ENCODE measurements at places on chromosomes 12 and 14. TPM values are rescaled to one million over a fixed set of nuclear protein-coding genes. Genes with fewer than 3 reads are reported as not detected.

PLXNC1 gene
- polyA plus RNA-seq = 8.3 TPM

MOK gene
- polyA plus RNA-seq = not detected

SVOP gene
- polyA plus RNA-seq = not detected

KRT80 gene
- not detected for polyA plus RNA-seq

ART4 gene
- not detected for polyA plus RNA-seq

DNA sequence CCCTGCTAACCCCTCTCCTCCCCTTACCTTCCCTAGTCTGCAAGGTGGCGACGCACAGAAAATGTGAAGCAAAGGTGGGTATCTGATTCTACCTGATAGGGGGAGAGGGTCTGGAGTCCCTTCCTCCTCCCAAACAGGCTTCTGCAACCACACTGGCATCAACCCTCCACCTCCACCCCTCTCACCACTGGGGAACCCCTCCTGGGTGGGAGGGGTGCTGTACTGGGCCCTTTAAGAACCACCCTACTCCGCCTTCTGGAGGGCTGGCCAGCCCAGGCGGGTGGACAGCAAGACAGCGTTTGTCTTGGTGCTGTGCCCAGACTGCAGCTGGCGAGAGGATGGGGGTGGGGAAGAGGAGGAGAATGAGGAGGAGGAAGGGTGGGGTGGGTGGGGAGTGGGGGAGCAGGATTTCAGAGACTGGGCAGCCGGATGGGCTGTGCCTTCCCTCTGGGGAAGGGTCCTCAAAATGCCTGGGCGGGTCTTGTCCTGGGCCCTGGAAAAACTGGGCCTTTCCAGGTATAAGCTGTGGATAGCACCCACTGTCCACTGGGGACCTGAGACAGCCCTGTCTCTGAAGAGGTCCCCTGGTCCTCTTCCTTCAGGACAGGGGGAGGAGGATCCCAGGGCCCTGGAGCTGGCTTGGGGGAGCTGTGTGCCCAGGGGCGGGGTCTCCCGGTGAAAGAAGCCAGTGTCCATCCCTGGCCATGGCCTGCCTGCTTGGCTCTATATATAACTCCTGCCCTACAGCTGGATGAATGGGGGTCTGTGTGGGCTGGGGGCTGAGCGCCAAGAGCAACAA is 2.8 kb downstream of the TNS2 start:
- peaks cover 12% of the 10 kb centered on the region for H3K4me1 ChIP-seq
- no peaks in the 10 kb centered on the region for H3K27me3 ChIP-seq
- H3K36me3 ChIP-seq = no peaks in the 10 kb centered on the region
- peak; percentile 21 for DNase-seq
- H3K4me3 ChIP-seq = no peak overlapping the region
- no peak overlapping the region for H3K27ac ChIP-seq

DNA sequence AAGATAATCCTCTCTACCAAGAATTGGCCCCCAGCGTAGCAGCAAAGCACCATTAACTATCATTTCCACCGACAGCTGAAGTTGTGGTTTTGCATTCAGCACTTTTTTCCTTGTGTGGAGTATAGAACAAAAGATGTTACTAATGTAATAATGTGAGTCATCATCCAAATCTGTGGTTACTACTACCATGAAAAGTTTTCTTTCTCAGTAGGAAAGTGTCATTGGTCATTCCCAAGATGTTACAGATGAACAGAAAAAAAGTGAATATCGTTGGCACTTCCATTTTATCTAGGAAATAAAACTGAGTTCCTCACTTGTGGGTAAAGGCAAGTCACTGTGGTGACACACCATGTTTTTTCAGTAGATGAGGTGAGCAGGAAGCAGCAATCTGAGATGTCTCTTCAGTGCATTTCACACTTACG is 30.3 kb upstream of the IFNG start:
- H3K4me3 ChIP-seq = no peak overlapping the region
- no peaks in the 10 kb centered on the region for H3K36me3 ChIP-seq
- peak; percentile 70 for DNase-seq
- no peaks in the 10 kb centered on the region for H3K27me3 ChIP-seq

- H3K27me3 ChIP-seq = no peaks in the 10 kb centered on the region
- H3K36me3 ChIP-seq = no peaks in the 10 kb centered on the region
- no peak for DNase-seq
- no peak overlapping the region for H3K4me3 ChIP-seq
Measured at GRCh38 chr14:74324931-74325361, 22.2 kb upstream of the ABCD4 start.

- H3K27me3 ChIP-seq = no peaks in the 10 kb centered on the region
- no peak overlapping the region for H3K27ac ChIP-seq
- no peak overlapping the region for H3K4me3 ChIP-seq
- no peaks in the 10 kb centered on the region for H3K36me3 ChIP-seq
Measured at GRCh38 chr12:32120419-32120818, 13.8 kb downstream of the BICD1 start.

- no peaks in the 10 kb centered on the region for H3K4me1 ChIP-seq
- H3K36me3 ChIP-seq = no peaks in the 10 kb centered on the region
- no peak overlapping the region for H3K27ac ChIP-seq
Measured at GRCh38 chr12:130198026-130198662, 35.9 kb downstream of the FZD10 start.

GRCh38 chr12:131513606-131514005 is 197.3 kb upstream of the SFSWAP start:
- H3K4me3 ChIP-seq = no peak overlapping the region
- no peaks in the 10 kb centered on the region for H3K27me3 ChIP-seq
- DNase-seq = no peak
- peaks cover 17% of the 10 kb centered on the region for H3K4me1 ChIP-seq
- H3K36me3 ChIP-seq = no peaks in the 10 kb centered on the region

DNA sequence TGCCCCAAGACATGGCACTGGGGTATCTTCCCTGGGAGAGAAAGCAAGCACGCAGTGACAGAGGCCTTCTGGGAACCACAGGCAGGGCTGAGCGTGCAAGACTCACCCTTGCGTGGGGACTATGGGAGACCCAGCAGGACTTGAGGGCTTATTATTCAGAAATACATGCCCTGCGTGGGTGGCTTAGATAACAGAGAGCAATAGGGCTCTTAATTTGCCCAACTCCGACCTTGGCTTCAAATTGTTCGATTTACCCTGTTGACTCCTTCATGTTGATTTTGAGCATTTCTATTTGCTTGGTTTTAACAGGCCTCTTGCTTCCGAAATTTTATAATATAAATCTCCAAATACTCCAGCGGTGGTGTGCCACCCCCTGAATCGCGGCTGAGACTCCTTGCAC is 5.1 kb upstream of the SERPINA1 start:
- no peak overlapping the region for H3K27ac ChIP-seq
- H3K36me3 ChIP-seq = no peaks in the 10 kb centered on the region
- H3K27me3 ChIP-seq = no peaks in the 10 kb centered on the region
- no peak overlapping the region for H3K4me3 ChIP-seq

- H3K27me3 ChIP-seq = no peaks in the 10 kb centered on the region
- peaks cover 39% of the 10 kb centered on the region for H3K36me3 ChIP-seq
- DNase-seq = no peak
- peak overlapping the region; percentile 77 for H3K4me3 ChIP-seq
Measured at GRCh38 chr14:39175445-39176262, 600 bp downstream of the PNN start.

GRCh38 chr12:87801860-87802720 is 227.1 kb downstream of the C12orf50 start:
- H3K27me3 ChIP-seq = no peaks in the 10 kb centered on the region
- no peak overlapping the region for H3K4me3 ChIP-seq
- H3K36me3 ChIP-seq = no peaks in the 10 kb centered on the region
- no peak for DNase-seq

GRCh38 chr12:219891-220352 is 6.0 kb upstream of the SLC6A12 start:
- H3K27ac ChIP-seq = no peak overlapping the region
- H3K4me1 ChIP-seq = no peaks in the 10 kb centered on the region

DNA sequence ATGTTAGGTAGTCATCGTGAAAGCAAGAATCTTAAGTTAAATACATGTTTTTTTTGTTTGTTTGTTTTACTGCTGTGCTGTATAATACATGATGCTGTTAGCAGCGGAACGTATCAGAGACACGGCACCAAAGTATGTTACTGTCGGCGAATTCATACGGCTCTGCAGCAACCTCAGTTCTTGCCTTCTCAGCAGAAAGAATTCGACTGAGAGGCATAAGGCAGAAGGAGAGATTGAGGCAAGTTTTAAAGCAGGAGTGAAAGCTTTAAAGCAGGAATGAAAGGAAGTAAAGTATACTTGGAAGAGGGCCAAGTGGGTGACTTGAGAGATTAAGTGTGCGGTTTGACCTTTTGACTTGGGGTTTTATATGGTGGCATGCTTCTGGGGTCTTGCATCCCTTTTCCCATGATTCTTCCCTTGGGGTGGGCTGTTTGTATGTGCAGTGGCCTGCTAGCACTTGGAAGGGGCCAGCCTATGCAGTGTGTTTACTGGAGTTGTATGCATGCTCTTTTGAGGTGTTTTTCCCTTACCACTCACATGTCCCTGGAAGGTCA is 23.7 kb downstream of the LEMD3 start:
- H3K27me3 ChIP-seq = no peaks in the 10 kb centered on the region
- no peak for DNase-seq
- H3K4me3 ChIP-seq = no peak overlapping the region
- H3K4me1 ChIP-seq = peaks cover 40% of the 10 kb centered on the region
- no peaks in the 10 kb centered on the region for H3K36me3 ChIP-seq
- no peak overlapping the region for H3K27ac ChIP-seq

DNA sequence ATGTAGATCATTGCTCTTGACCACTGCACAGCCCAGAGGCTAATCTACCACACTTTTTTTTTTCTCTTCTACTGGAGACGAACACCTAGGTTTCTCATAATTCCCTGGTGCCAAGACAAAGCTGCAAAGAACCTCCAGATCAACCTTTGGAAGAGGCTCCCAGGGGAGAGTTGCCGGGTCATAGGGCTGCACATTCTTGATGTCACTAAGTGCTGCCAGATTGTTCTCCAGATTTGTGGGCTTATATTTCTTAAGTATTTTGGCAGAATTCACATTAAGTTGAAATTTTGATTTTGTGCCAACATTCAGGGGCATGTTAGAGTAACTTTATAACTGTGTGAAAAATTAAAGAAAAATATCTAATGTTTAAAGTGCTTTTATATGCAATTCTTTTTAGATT is 13.5 kb upstream of the PDZRN4 start:
- no peak overlapping the region for H3K4me3 ChIP-seq
- no peaks in the 10 kb centered on the region for H3K4me1 ChIP-seq
- no peak overlapping the region for H3K27ac ChIP-seq

GRCh38 chr14:24828486-24828885 is 194.5 kb upstream of the GZMB start:
- no peak overlapping the region for H3K27ac ChIP-seq
- H3K4me1 ChIP-seq = no peaks in the 10 kb centered on the region
- no peaks in the 10 kb centered on the region for H3K27me3 ChIP-seq
- no peaks in the 10 kb centered on the region for H3K36me3 ChIP-seq

DNA sequence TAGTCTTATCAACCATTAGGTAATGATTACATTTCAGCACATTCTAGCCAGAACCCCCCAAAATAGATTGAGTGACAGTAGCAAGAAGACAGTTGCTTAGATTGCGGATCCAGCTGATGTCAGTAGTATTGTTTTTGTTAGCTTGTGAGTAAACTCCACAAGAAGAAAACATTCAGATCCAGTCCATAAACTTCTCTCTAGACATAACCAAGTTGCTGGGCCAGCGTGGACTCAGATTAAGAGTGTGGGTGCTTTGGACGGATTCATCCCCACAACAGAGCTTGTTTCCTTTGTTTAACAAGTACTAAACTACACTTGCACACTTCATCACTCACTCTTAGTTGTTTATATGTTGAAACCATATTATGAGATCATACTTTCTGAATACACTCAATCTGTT is 293.4 kb downstream of the NPAS3 start:
- no peak overlapping the region for H3K27ac ChIP-seq
- no peak for DNase-seq
- no peak overlapping the region for H3K4me3 ChIP-seq
